ENCODE measurements at places on chromosomes 2 and 18.
A peak's percentile ranks its signal among the peaks of the same experiment; 100 is the strongest.

- DNase-seq: no peak
Measured at GRCh38 chr18:75875559-75875958, 448.1 kb upstream of the SMIM21 start.

GRCh38 chr2:167212014-167212648 lies 323.9 kb downstream of the XIRP2 start:
- peak; percentile 62 for DNase-seq

GRCh38 chr2:151729837-151730236 lies 4.4 kb downstream of the NEB start:
- DNase-seq: no peak

DNA sequence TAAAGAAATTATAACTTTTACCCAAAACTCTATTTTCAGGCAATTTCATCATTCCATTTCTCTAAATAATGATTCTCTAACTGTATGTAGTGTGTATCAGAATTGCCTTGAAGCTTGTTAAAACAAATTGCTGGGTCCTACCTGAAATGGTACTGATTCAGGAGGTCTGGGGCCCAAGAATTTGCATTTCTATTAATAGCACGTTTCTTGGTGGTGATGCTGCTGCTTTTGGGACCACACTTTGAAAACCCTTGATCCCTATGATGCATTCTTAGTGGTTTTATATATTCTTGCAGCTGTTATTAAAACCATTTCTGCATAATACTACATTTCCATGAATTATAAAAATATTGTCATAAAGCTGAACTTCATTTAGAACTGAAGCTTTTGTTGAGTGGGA lies 140.7 kb downstream of the NCK2 start:
- DNase-seq: no peak

- DNase-seq: no peak
Measured at GRCh38 chr18:59460072-59460420, 101.0 kb upstream of the LMAN1 start.

GRCh38 chr2:40935349-40935748 lies 483.5 kb upstream of the SLC8A1 start:
- DNase-seq: no peak

- no peak for DNase-seq
Measured at GRCh38 chr2:129006135-129006886, 687.6 kb upstream of the HS6ST1 start.

GRCh38 chr18:59718108-59718463 lies 20.9 kb upstream of the CCBE1 start:
- DNase-seq: no peak
